CD4-positive, alpha-beta T cell treated with Interleukin-15 for 4 hours (primary cell): ENCODE measurements at places on chromosomes 2 and 18.
A peak's percentile ranks its signal among the peaks of the same experiment; 100 is the strongest.

- no peak for DNase-seq
These were observed 801.8 kb downstream of the CCDC85A start for GRCh38 chr2:56985609-56986008.

GRCh38 chr2:197452754-197453122 lies 614 bp upstream of the COQ10B start:
- DNase-seq: no peak

DNA sequence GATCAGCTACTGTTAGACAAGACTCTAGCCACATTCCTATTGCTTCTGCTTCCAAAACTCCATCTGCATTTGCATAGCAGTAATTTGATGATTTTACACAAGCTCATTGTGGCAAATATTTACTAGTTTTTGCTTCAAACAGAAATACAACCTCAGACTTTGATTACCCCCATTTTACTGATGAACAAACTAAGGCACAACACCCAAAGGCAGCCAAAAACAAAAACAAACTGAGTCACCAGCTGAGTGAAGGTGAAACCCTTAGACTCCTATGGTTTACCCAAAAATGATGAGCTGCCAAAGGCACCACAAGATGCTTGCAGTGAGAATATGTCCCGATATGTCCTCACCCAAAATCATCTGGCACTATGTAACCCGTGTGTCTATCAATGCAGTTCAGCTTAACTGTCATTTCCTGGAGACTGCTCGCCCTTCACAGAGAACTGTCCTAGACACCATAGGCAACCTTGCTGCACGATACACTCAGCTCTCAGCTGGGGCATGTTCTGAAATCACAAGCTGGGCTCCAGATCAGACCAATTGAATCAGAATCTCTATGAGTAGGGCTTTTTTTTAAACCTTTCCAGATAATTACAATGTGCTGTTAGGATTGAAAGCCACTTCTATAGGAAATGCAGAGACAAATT lies 4.1 kb upstream of the EVA1A start:
- DNase-seq: no peak

DNA sequence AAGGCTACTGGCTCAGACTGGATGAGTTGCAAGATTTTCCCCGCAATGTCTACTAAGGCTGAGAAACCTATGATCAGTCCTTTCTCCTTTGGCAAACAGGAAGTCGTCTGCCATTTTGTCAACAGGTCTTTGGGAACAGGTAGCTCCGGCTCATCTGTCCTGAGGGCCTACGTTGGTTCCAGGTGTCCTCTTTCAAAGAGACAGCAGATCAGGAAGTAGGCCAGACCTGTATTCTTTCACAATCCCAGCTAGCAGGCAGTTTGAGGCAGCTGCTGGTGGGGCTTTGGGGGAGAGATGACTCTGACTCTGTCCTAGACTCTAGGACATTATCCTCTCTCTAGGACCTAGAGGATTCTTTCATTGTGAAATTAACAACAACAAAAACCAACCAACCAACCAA lies 98.6 kb downstream of the ACTR2 start:
- no peak for DNase-seq

DNA sequence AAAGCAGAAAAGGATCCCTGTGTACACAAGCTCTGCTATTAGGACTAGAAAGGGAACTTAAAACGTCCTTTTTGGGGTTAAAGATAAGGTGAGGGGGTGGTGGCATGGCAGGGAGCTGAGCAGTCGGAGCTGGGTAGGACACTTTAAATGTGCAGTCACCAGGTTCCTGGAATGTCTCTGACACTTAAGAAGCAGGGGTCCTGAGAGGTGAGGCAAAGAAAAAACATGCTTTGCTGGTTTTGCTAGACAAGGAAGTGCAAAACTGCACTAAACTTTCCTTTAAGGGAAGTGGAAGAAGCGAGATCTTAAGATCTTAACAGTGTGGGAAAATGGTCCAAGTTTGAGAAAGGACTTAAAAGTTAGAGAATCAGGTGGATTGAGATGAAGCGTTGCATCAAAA lies 99.5 kb upstream of the MAP3K20 start:
- no peak for DNase-seq

DNA sequence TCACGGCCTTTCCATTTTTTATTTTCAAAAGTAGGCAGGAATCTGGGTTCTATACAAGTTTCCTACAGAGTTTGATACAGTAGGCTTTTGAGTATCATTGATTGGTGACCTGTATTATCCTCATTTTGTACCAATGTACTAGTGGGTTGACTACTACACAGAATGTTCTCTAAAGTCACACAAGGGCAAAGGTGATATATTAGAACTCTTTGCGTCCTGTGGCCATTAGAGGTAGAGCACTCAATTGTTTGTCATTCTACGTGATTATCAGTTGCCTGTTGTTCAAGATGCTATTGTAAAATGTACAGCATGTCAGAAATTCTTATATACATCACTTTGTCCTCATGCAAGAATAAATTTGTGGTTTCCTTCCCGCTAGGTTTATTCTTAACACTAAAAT lies 24.8 kb downstream of the WDR75 start:
- no peak for DNase-seq

DNA sequence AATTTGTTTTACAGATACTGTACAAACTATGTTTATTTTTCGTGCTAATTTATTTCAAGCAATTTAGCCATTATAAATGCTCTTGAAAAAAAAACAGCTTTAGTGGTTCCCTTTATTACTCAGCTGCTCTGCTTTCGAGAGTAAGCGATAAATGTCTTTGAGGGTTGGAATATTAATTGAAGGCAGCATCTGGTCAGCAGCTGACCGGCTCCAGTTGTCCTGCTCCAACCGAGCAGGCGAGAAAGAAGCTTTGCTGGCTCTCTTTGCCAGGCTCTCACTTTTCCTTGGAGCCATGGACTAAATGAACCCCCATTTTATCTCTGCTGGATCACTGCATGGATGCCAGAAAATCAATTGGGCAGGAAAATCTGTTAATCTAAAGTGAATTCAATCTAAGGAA lies 147.4 kb downstream of the LNPK start:
- DNase-seq: no peak

GRCh38 chr2:1567556-1568344 lies 154.5 kb downstream of the TPO start:
- DNase-seq: no peak

GRCh38 chr2:214201892-214202291 lies 209.0 kb upstream of the VWC2L start:
- DNase-seq: no peak

- no peak for DNase-seq
These were observed 100.5 kb downstream of the TACR1 start for GRCh38 chr2:75098856-75099255.

DNA sequence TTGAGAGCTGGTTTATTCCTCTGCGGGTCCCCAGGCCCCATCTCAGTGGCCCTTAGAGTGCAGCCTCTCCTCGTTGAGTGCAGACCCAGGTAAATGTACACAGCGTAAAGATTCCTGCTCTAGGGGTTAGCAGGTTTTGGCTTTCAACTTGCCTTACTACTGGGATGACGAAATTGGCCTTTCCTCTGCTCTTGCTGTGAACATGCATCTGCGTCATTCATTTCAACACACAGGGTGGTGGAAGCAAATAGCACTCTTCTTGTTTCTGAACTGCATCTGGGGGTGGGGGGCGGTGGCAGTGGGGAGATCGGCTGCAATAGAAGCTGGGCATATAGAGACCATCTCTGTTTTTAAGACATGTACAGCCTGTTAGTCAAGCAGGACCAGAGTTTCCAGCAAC lies 16.5 kb upstream of the SLC16A14 start:
- DNase-seq: no peak

GRCh38 chr18:3482258-3482657 lies 32.3 kb downstream of the TGIF1 start:
- DNase-seq: no peak

GRCh38 chr2:202950592-202950991 lies 38.5 kb downstream of the CARF start:
- DNase-seq: no peak

- DNase-seq: no peak
These were observed 96.3 kb downstream of the TRIP12 start for GRCh38 chr2:229825476-229825875.

DNA sequence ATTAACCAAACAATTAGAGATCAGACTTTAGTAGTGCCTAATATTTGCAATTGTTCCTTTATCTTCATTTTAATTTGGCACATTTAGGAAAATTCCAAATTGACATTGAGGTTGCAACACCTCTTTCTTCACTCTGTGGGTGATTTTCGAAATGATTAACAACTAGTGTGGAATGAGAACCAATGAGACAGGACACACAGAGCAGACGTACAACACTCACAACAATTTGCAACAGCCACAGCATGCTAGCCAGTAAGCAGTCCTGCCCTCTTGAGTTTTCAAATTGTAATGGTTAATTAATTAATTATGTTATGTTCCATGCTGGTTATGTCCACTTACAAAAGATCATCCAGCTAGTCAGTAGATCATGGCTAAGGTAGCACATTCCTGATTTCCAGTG lies 339.3 kb downstream of the LRP1B start:
- DNase-seq: no peak

DNA sequence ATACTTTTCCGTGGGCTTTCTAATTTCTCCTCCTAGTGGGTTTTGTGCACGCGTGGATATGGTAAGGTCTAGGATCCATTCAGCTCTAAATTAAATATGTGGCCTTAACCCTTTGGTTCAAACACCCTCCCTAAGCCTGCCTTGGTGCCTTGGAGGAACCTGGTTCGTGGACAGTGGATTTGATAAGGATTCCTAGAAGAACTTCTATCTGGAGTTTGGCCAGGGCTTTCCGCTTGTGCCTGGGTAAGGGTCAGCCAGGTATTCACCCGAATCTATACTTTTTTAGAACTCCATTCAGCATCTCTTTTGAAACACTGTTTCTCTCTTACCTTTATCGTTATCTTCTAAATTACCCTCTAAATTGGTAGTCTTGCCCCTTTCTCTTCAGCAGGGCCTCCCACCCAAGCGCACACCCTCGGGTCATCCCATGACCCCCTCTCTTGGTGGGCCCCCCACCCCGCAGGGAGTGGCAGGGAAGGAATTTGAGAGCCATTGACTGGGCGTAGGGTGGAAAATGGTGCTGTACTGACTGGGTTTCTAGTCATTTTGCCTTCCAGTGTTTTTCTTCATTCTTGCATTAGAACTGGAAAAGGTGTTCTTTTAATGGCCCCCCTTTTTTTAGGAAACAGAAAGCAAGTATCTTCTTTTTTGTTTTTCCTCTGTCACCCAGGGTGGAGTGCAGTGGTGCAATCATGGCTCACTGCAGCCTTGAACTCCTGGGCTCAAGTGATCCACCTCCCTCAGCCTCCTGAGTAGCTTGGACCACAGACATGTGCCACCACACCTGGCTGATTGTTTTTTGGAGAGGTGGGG lies 1.8 kb downstream of the SOCS6 start:
- no peak for DNase-seq

- no peak for DNase-seq
These were observed 77.5 kb downstream of the CDK15 start for GRCh38 chr2:201883606-201884369.

DNA sequence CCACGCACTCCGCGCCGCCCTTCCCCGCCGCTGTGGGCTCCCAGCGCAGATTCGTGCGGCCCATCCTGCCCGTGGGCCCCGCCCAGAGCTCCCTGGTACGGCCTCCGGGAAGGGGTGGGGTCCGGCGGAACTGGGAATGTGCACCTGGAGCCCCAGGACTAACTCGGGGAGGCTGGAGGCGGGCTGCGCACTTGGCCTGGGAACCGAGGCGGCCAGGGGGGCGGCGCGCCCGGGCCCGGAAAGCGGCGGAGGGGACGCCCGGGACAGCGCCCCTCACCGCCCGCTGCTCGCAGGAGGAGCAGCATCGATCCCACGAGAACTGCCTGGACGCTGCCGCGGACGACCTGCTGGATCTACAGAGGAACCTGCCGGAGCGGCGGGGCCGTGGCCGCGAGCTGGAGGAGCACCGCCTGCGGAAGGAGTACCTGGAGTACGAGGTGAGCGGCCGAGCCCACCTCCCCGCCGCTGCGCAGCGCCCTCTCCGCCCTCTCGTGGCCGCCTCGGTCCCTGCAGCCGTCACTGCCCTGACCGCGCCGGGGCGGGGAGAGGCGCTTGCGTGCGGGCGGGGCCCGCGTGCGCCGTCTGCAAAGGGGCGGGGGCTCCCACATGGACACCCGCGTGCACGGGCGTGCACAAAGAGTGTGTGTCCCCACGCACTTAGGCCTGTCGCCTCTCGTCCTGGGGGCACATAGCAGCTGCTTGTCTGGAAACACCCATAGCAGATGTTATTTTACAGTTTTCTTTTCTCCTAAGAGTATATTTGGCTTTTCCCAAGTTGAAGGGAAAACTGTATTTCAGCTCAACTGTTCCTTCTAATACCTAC lies 25.2 kb downstream of the PSD4 start:
- DNase-seq: peak; percentile 55

GRCh38 chr18:46886893-46887292 lies 30.4 kb downstream of the PIAS2 start:
- DNase-seq: no peak

GRCh38 chr2:232444409-232445148 lies 11.4 kb upstream of the ALPI start:
- peak; percentile 58 for DNase-seq

DNA sequence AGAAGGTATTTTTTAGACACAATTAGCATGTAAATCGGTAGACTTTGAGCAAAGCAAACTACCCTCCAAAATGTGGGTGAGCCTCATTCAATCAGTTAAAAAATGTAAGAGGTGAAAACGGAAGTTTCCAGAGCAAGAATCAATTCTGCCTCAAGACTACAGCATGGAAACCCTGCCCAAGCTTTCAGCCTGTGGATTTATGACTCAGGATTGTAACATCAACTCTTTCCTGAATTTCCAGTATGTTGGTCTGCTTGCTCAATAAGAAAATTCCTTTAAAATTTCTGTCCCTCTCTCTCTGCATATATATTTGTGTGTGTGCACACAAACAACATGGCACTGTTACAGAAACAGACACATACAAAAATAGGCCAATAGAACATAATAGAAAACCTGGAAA lies 228.6 kb upstream of the DOK6 start:
- no peak for DNase-seq

- DNase-seq: no peak
These were observed 268.8 kb downstream of the TWIST2 start for GRCh38 chr2:239116456-239117246.

DNA sequence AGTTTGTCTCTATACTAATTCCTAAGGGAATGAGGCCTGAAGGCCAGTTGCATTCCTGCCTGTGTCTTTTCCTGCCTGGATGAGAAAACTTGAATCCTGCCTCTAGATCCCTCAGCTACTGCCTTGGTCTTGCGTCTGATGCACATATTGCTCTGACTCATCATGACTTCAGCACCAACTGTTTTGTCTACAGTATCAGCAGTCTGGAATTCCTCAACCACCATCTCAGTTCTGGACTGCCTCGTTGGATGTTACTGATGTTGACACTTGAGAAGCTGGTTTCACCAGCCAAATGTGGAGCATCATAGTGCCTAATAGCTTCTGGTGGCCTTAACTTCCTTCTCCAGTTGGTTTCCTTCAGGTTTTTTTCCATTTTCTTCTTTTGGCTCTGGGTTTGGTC lies 211.0 kb downstream of the CTNNA2 start:
- DNase-seq: no peak

DNA sequence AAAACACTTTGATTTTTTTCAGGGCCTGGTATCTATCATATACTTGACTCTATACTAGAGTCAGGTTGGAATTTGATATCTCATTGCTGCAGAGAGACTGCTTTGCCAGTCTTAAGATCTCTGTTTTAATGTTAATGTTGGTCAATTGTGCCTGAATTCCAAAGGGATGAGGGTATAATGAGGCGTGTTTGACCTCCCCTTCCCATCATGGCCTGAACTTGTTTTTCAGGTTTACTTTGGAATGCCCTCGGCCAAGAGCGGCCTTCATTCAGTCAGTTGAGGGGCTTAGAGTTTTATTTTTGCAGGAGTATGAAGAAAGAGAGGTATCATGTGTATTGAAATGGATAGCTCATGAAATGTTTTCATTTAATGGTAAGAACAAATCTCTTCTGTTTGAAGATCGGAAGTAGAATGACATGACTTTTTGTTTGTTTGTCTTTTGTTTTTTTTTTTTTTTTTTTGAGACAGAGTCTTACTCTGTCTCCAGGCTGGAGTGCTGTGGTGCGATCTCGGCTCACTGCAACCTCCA lies 119.0 kb downstream of the KIAA1328 start:
- DNase-seq: no peak
